ENCODE measurements at places on chromosomes 6 and 20. TPM values are rescaled to one million over a fixed set of nuclear protein-coding genes. Genes with fewer than 3 reads are reported as not detected.

CST2 gene
- total RNA-seq: not detected

CST5 gene
- not detected for total RNA-seq

PPIL6 gene
- 3.4 TPM for total RNA-seq

DYNLRB1 gene
- 248 TPM for total RNA-seq

GRCh38 chr20:38680500-38681306, 43.6 kb upstream of the SLC32A1 start:
- H3K27ac ChIP-seq: no peak overlapping the region
- no peaks in the 10 kb centered on the region for H3K36me3 ChIP-seq
- H3K4me1 ChIP-seq: no peaks in the 10 kb centered on the region

DNA sequence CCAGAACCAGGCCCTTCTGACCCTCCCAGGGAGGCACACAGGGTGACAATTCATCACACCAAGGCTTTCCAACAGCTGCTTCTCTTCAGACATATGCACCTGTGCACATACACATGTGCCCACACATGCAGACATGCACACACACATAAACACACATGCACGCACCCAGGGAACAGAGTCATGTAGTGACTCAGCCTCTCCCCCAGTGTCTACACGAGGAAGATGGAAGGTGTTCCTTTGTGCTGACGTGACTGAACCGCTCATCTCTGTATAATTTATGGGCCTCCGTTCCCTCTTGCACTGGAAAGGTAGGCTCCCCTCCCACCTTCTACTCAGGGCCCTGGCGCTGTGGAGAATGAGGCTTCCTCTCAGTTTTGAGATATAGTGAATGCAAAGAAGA, 23.8 kb upstream of the PLEKHG1 start:
- peaks cover 11% of the 10 kb centered on the region for H3K4me1 ChIP-seq
- no peaks in the 10 kb centered on the region for H3K27me3 ChIP-seq
- H3K27ac ChIP-seq: no peak overlapping the region

- H3K27ac ChIP-seq: no peak overlapping the region
- no peaks in the 10 kb centered on the region for H3K27me3 ChIP-seq
- no peak for DNase-seq
- no peaks in the 10 kb centered on the region for H3K4me1 ChIP-seq
- H3K36me3 ChIP-seq: no peaks in the 10 kb centered on the region
These were observed 49.3 kb downstream of the CGA start for GRCh38 chr6:87045521-87046075.

DNA sequence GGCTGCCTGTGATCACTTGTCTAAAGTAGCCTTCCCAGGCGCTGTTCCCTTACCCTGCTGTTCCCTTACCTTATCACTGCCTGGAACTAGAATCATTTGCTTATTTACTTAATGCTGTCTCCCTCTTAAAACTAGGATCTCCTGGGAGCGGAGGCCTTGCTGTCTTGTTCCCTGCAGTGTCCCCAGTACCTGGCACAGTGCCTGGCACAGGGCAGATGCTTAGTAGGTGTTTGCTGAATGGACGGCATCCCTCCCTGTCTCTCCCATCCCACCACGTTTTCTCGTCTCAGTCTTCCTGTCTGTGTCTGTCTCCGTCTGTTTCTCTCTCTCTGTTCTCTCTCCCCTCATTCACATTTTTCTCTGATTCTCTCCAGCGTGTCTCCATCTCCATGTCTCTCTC, 99.9 kb upstream of the MYL9 start:
- H3K4me3 ChIP-seq: no peak overlapping the region
- no peaks in the 10 kb centered on the region for H3K36me3 ChIP-seq
- H3K27ac ChIP-seq: no peak overlapping the region

DNA sequence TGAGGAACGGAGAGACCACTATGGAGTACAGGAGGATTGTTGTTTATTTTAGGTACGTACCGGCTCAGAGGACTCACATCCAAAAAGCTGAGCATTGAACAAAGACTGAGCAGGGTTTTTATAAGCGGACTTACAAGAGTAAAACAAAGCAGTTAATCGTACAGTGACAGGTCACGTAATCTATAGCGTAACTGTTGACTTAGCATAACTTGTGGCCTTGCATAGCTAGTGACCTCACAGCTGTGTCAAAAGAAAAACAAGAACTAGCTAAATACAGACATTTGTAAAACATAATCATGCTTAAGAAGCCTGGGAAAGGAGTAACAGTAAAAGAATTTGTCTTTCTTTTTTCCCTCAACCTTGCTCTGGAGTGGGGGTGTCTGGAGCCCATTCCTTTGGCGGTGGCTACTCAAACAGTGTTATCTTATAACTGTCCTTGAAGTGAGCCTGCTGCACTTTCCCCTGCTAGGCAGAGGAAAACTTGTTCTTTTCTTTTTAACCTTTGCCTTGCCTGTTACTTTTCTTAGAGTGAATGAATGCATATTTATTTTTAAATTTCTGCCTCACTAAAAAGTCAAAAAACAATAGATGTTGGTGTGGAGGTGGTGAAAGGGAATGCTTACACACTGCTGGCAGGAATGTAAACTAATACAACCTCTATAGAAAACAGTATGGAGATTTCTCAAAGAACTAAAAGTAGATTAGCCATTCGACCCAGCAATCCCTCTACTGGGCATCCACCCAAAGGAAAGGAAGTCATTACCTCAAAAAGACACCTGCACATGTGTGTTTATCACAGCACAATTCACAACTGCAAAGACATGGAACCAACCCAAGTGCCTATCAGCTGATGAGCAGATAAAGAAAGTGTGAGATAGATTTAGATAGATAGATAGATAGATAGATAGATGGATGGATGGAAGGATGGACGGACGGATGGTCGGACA, 109.0 kb downstream of the TAF4 start:
- H3K36me3 ChIP-seq: no peaks in the 10 kb centered on the region
- H3K27ac ChIP-seq: no peak overlapping the region
- no peak for DNase-seq
- H3K4me3 ChIP-seq: no peak overlapping the region
- H3K4me1 ChIP-seq: no peaks in the 10 kb centered on the region

- peaks cover 23% of the 10 kb centered on the region for H3K27me3 ChIP-seq
- peaks cover 10% of the 10 kb centered on the region for H3K4me1 ChIP-seq
- DNase-seq: no peak
- no peak overlapping the region for H3K4me3 ChIP-seq
These were observed 2.8 kb downstream of the TMEM200A start for GRCh38 chr6:130368576-130368975.

DNA sequence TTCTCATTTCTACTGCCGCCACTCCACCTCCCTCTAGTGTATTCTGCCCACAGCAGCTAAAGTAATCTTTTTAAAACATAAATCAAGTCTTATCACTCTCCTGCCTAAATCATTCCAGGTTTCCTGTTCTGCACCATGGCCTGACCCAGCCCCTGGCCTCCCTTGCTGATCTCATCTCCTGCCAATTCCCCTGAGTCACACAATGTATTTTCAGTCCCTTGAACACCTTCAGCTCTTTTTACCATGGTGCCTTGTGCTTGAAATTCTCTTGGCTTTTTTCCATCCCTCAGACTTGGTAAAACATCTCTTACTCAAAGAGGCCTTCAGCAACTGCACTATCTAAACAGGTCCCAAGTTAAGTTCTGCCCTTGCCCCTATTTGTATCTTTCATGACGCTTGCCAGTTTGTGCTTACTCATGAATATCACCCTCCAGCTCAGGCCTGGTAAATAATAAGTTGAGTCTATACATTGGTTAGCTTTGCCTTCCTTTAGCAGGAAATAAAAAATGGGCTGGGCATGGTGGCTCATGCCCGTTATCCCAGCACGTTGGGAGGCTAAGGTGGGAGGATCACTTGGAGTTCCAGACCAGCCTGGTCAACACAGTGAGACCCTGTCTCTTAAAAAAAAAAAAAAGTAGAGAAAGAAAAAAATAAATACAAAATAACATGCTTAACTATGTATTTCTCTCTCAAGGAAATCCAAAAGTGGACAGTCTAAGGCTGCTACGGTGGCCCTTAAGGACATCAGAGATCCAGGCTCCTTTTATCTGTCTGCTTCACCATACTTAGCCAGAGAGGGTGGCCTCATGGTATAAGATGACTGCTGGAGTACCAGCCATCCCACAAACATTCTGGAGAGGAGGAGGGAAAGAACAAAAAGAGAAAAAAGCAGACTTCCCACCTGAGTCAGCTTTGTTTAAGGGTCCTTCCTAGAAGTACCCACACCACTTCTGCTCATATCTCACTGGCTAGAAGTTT, 62.2 kb downstream of the ARFGEF2 start:
- H3K4me3 ChIP-seq: no peak overlapping the region
- peak overlapping the region; percentile 28 for H3K27ac ChIP-seq
- H3K36me3 ChIP-seq: peaks cover 93% of the 10 kb centered on the region
- H3K4me1 ChIP-seq: peaks cover 11% of the 10 kb centered on the region
